ENCODE measurements at places on chromosomes 11 and 22. TPM values are rescaled to one million over a fixed set of nuclear protein-coding genes. Genes with fewer than 3 reads are reported as not detected.

TMEM45B gene
- not detected for total RNA-seq

DDIAS gene
- total RNA-seq: 0.65 TPM

GRK3 gene
- total RNA-seq: 0.74 TPM

OR5P2 gene
- not detected for total RNA-seq

CCDC34 gene
- 3.1 TPM for total RNA-seq

ZNF408 gene
- total RNA-seq: 8.5 TPM

SMPD1 gene
- 35.1 TPM for total RNA-seq

ACTN3 gene
- total RNA-seq: 0.14 TPM

LRRC55 gene
- not detected for total RNA-seq

SLC43A3 gene
- 15.9 TPM for total RNA-seq

C1QTNF5 gene
- 17.5 TPM for total RNA-seq

IGSF9B gene
- 0.37 TPM for total RNA-seq

OVOL1 gene
- not detected for total RNA-seq

SLC1A2 gene
- 6.5 TPM for total RNA-seq

SHISAL1 gene
- total RNA-seq: 17.5 TPM

Measured in smooth muscle cell of bladder (primary cell).